ENCODE measurements at places on chromosomes 1 and 21. TPM values are rescaled to one million over a fixed set of nuclear protein-coding genes. Genes with fewer than 3 reads are reported as not detected.

DNA sequence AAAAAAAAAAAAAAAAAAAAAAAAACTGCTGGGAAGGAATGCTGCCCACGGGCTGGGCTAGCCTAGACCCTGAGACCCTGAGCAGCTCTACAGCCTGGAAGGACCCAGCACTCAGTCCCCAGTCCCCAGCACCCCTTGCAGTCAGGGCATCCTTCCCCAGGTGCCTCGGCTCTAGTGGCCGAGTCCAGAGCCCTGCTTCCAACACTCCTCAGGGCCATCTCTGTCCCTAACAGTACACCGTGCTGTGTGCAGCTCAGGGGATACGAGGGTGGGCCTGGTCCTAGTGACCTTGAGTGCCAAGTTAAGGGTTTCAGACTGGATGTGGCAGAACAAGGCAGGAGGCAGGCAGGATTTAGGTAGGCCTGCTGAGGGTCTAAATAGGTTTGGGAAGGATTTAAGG is 50.2 kb upstream of the LRP8 start:
- peak; percentile 24 for DNase-seq

GRCh38 chr1:172089768-172090510 is 248.6 kb downstream of the DNM3 start:
- DNase-seq: peak; percentile 76

DNA sequence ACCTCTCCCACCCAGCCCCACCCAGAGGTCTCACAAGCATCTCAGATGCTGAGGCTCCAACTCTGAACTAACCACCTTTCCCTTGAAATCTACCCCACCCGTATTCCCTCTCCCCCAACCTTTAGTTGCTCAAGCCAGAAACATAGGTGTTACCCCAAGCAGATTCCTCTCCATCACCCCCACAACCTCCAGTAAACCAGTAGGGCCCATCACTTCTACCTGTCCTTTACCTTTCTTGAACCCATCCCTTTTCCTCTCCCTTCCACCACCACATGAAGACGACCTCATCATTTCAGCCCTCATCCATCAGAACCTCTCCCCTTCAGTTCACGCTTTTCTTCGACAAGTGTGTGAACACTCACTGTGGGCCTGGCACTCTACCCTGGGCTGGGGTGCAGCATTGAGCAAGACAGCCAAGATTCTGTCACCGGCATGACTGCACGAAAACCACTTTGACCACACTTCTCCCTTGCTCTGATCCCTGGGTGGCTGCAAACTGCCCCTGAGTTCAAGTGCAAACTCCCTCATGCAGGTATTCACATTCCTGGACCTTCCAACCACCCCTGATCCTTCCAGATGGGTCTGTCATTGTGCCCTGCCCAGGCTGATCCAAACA is 65.5 kb upstream of the LAPTM5 start:
- DNase-seq: no peak

- no peak for DNase-seq
Measured at GRCh38 chr1:119554183-119554582, 47.2 kb downstream of the HSD3B1 start.

DNA sequence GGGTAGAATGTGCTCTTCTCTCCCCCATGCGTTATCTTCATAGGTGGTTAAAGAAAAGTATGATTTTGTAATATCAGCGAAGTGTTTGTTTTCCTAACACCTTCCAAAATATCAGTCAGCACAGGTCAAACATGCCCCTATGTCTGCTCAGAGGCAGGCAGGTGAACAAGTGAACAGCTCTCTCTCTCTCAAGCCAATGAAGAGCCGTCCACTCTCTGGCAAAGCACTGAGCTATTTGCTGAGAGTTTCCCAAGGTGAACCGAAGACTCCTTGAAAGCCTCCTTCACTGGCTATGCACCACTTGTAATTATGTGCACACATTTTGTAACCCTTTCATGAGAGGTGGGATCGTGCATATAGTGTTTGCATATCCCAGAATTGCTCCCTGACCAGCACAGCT is 47.7 kb downstream of the ST6GALNAC3 start:
- DNase-seq: no peak

- no peak for DNase-seq
Measured at GRCh38 chr1:188719735-188720134, 1757.9 kb downstream of the BRINP3 start.

DNA sequence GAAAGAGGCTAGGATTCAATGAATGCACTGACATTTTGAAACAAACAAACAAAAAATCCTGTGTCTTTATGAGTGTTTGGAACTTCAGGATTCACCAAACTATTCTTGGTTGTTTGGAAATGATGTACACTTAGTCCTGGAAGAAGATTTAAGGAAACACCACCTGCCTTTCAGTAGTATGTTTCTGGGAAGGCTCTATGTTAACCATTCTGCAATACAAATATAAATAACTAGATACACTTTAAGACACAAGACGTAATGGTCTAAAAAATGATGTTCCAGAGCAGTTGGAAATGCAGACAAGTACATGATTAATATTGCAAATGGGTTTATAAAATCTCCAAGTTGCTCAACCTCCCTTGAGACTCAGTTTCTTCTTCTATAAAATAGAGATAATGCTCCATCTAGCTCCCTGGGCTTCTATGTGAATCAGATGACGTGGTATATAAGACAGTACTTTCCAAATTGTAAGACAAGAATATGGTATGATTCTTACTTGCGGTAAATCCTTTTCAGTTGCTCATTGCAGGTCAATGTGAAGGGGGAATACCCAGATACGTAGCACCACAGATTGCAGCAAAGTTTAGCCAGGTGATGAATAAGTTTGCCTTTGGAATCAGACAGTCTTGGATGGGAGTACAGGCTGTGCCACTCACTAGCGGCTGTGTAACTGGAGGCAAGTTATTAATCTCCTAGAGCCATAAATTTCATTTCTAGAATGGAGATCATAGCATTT is 224.8 kb upstream of the SGIP1 start:
- no peak for DNase-seq

GRCh38 chr1:8945568-8945967 is at the start of gene CA6:
TSS of gene CA6 (plus strand) at chr1:8945868. CDS start at chr1:8945887, 19 bp downstream.
- DNase-seq: no peak

- DNase-seq: no peak
Measured at GRCh38 chr1:87673309-87673708, 344.6 kb downstream of the LMO4 start.

GRCh38 chr1:9690440-9691107 is 39.0 kb downstream of the PIK3CD start:
- DNase-seq: no peak

DNA sequence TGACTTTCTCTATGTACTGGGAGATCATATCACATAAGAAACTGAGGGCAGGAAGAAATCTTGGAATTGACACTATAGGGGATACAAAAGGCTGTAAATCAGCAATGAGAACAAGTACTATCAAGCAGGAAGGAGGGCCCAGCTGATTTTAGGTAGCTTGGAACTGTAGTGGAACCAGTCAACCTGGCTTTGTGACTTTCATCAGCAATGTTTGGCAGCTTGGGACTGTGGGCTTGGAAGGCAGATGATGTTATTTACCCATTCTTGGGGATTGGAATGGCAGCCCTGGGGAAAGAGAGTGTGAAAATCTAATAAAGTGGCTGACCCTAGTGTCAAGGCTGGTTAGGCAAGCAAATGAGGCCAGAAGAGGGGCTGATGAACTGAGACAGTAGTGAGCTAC is 1073.3 kb downstream of the ADGRL2 start:
- DNase-seq: no peak

DNA sequence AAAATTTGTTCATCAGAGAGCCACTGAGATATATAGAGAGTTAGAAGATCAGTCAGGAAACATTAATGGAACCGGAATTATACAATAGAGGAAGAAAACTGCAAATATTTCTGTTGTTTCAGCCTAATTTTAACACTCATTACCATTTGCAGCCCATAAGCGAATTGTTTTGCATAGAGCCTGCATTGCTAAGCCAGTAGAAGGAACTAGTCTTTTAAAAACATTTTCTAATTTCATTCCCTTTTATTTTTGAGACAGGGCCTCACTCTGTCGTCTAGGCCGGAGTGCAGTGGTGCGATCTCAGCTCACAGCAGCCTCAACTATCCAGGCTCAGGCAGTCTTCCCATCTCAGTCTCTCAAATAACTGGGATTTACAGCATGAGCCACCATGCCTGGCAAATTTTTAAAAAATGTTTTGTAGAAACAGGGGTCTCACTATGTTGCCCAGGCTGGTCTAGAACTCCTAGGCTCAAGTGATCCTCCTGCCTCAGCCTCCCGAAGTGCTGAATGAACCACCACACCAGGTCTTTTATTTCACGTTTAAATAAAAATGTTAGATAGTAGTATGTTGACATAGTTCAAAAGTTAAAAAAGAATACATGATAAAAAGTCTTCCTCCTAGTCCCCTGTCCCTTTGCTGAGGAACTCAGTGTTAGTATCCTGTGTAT is 25.3 kb downstream of the MPZL1 start:
- DNase-seq: no peak

DNA sequence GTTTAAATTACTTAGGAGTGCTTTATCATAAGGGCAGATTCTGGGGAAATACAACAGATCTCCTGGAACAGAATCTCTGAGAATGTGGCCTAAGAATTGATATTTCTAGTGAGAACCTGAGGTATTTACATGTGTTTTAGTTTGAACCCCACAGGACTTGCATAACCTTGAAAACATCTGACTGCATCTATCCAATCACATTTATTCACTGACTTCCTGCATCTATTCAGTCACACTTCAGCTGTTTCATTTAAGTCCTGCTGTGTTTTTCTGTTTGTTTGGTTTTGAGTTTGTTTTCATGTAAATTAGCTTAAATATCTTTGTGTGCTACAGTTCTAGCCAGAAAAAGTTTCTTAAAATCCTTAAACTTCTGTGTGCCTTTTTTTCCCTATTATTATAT is 1260.7 kb downstream of the PLA2G4A start:
- no peak for DNase-seq

- no peak for DNase-seq
Measured at GRCh38 chr1:209080170-209080781, 503.2 kb upstream of the CAMK1G start.

- DNase-seq: no peak
Measured at GRCh38 chr1:6354659-6355317, 38.8 kb downstream of the ACOT7 start.

DNA sequence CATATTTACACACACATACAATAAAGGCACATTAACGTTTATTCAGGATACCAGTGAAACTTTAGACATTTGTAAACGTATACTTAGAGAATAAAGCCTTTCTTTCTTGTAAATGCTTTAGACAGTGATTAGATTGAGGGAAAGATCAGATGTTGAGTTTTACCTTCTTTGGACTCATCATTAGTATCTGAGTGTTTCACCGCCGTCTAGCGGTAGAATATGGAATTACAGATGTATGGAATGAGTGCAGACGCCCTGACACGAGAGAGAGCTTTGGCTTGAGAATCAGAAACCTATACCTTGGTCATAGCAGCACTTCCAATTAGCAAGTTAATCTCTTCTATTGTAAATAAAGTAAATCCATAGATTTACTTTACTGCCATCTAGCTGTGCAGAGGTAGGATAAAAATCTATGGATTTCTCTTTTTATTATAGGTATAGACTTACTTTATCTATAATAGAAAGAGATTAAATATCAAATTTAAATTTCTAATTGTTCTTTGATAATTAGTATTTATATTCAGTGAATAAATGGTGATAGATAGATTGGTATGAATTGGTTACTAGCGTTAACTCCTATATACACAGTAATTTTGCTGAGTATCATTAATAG is 12.6 kb downstream of the FLG2 start:
- DNase-seq: no peak

DNA sequence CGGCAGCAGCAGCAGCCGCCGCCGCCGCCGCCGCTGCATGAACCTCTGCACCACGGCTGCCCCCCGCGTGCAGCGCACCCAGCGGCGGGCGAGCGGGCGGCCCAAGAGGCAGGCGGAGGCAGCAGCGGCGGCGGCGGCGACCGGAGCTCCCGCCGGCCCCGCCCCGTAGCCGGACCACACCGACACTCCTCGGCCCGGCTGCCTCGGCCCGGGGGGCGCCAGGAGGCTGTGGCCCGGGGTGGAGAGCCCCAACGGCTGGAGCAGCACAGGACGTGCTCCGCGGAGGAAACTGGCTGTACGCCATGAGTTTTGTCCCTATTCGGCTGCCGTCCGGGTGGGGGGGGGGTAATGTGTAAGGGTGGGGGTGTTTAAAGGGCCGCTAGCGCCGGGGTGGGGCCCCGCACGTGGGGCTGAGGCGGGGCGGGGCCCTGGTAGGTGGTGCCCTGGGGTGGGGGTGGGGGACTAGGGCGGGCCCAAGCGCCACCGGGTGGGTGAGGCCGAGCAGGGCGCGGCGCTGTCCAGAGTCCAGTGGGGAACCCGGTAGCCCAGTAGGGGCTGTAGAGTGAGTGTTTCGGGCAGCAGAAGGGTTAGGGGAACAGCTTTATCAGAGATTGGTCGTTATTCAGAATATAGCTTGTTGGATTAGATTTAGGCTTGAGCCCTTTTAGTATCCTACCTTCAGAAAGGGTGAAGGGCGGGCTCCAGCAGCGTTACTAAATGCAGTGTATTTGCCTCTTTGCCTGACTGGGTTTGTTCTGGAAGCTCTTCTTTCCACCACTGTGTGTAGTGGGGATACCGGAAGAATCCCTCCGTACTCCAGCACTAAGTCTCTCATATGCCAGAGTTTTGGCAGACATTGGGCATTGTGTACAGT is at the start of gene FAM78B:
TSS of gene FAM78B (minus strand) at position 304 of the 874 bp plus-strand sequence. CDS start 753 bp downstream, outside the sequence.
- DNase-seq: peak; percentile 74

DNA sequence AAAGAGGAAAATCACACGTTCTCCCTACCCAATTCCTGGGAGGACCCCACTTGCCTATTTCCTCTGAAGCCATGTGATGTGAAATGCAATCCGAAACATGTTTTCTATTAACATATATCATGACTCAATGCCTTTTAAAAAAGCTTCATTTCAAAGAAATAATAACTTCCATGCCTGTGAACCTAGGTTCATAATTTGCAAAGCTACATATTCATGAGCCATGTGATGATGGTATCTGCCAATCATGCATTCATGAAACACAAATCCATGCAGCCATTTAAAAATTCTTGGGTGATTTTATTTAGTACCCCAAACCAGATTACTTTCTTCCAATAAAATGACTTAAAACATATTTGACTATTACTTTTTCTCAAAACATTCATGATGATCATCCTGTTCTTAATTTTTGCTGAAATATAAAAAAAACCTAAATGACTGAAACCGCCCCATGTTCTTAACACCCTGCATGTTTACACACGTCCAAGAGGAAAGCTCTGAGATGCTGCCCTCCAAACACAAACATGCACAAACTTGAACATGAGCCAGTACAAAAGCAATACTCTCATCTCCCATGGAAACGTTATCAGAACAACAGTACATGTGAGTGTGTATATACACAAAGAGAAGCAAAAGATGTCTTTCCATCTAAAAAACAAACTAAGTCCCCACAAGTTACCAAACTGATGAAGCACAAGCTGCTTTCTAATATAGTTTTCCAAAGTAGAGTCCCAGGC is 140.1 kb downstream of the TGFBR3 start:
- DNase-seq: no peak

C1orf210 gene
- total RNA-seq: 19.1 TPM

VSIG8 gene
- total RNA-seq: 0.35 TPM

TSTD1 gene
- total RNA-seq: 63.2 TPM

GJB3 gene
- 0.80 TPM for total RNA-seq

FAM151A gene
- total RNA-seq: not detected

CLCNKB gene
- 0.18 TPM for total RNA-seq

NR0B2 gene
- 2.2 TPM for total RNA-seq

NEK2 gene
- total RNA-seq: 0.77 TPM

IGSF9 gene
- total RNA-seq: 2.0 TPM

MMEL1 gene
- total RNA-seq: 7.6 TPM

CLIC6 gene
- 23.5 TPM for total RNA-seq

CD53 gene
- 228 TPM for total RNA-seq

GADD45A gene
- total RNA-seq: 13.6 TPM

GUCA2A gene
- not detected for total RNA-seq

All from lower lobe of right lung (tissue), 2 donors.